ENCODE measurements at places on chromosomes 4 and X.

DNA sequence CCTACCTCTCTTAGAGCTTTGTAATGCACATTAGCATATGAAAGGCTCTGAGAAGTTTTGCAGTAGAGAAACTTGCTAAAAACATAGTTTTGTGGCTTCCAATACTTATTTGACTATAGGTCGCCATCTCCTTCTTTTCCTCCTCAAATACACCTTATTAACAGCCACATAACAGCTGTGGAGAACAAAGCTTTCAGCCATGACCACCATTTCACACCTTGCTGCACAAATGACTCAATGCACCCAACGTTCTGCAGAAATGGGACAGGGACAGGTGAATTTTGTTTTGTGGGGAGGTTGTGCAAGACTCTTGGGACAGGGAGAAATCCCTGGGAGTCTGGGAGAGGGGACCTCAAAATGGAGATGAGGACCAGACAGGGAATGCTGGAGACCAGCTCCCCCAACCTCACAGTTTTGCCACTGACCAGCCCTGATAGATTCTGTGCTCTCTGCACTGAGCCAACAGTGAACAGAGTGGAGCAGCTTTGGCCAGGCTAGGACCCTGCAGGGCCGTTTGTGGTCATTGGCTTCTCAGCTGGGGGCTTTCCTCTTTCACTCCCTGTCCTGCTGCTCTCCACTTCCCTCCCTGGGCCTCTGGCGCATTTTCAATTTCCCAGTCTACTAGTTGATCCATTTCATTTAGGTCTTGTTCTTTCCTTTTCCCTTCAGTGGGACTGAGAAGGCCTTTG lies 16.6 kb downstream of the FRMPD3 start:
- DNase-seq, result no peak

DNA sequence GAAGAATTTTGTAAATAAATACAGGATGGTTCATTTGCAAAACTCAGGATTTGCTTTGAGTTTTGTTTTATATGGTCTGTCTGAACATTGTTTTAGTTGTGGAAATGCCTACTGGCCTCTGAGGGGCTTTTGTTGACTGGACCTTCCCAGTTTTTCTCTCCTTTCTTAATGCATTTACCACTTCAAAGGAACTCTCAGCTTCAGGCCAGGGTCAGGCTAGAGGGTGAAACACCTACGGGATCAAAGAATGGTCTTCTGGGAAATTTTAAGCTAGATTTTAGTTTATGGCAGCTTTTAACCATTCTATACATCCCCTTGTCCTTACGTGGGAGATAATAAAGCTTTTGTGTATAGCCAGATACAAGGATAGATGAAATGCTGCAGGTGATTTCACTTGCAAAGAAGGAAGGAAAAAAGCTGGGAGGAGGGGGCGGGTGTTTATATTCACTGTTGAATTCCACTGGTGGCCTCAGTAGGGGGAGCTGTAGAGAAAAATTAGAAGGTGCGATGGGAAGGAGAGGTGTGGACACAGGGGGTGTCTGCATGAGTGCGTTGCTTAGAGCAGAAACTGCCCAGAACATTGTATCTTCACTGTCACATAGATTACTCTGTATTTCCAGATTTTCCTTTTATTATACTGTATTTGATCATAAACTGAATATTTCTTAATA lies 151.8 kb downstream of the TSPAN5 start:
- DNase-seq, result no peak

GRCh38 chrX:22803353-22803752 lies 196.4 kb upstream of the DDX53 start:
- DNase-seq, result no peak

DNA sequence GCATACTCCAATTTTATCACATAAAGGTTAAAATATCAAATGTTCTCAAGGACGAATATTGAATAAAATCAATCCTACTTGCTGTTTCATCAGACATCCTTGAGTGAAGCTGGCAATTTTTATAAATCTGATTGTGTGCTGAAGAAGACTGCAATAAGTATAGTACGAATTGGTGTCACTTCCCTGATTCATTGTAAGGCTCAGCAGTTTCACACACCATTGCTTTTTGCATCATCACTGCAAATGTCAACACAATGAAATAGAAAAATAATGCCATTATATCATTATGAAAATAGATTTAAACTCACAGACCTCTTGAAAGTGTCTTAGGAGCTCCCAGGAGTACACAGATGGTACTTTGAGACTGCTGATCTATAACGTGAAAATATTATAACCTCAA lies 172.5 kb downstream of the ANKRD50 start:
- no peak for DNase-seq

- no peak for DNase-seq
Measured at GRCh38 chr4:25938787-25939186, 24.8 kb downstream of the SMIM20 start.

DNA sequence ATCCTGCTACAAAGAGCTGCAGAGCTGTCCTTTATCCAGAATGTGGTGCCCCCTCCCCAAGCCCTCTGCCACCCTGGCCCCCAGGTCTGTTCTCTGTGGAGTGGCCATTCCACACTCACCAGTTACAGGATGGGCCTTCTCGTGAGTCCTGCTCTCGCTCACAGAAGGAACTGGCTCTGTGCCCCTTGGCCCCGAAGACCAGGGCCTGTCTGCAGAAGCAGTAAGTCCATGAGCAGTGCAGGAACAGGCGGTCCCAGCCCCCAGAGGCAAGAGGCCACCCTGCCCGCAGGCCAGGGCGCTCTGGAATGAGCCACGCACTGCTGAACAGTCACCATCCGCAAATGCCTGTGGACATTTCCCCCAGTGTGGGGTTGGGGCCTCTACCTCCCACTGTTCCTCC lies 92.2 kb downstream of the DCTD start:
- DNase-seq, result no peak
